ENCODE measurements at places on chromosomes 13 and 19. TPM values are rescaled to one million over a fixed set of nuclear protein-coding genes. Genes with fewer than 3 reads are reported as not detected.

The CHST8 gene
- not detected for total RNA-seq

The ANKLE1 gene
- total RNA-seq, result 0.27 TPM

The CEACAM19 gene
- total RNA-seq, result 6.9 TPM

The CPT1C gene
- total RNA-seq, result 1.4 TPM

The FLT3 gene
- total RNA-seq, result not detected

The S1PR4 gene
- 0.29 TPM for total RNA-seq

The SYNGR4 gene
- total RNA-seq, result not detected

The FAM174C gene
- total RNA-seq, result 33.8 TPM
